Central memory CD4-positive, alpha-beta T cell (primary cell): ENCODE measurements at places on chromosomes 1 and 21.
A peak's percentile ranks its signal among the peaks of the same experiment; 100 is the strongest.

- DNase-seq, result no peak
Observed at GRCh38 chr1:29208442-29208841, 22.3 kb downstream of the MECR start.

DNA sequence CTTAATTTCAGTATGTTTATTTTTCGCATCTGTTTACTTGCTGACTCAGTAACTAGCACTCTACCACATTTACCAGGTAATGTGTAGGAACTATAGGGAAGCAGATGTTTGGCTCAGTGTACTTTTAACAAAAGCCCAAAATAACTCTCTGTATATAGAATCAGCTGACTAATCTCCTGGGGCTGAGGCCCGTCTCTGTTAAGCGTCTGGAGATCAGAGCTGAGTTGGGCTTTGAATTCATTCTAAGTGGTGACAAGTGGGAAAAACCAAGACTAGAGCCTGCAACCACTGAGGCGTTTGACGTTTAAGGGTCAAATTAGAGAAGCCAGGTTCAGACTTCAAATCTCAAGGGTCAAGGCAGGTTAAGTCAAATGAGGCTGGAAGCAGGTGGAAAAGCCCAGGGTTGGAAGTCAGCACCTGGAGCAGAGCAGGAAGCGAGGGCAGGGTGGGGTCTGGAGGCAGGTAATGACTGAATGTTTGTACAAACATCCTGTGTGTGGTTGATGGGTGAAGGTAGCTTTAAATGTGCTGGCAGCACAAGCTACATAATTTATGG is 56.8 kb upstream of the LYST start:
- DNase-seq, result peak; percentile 35

DNA sequence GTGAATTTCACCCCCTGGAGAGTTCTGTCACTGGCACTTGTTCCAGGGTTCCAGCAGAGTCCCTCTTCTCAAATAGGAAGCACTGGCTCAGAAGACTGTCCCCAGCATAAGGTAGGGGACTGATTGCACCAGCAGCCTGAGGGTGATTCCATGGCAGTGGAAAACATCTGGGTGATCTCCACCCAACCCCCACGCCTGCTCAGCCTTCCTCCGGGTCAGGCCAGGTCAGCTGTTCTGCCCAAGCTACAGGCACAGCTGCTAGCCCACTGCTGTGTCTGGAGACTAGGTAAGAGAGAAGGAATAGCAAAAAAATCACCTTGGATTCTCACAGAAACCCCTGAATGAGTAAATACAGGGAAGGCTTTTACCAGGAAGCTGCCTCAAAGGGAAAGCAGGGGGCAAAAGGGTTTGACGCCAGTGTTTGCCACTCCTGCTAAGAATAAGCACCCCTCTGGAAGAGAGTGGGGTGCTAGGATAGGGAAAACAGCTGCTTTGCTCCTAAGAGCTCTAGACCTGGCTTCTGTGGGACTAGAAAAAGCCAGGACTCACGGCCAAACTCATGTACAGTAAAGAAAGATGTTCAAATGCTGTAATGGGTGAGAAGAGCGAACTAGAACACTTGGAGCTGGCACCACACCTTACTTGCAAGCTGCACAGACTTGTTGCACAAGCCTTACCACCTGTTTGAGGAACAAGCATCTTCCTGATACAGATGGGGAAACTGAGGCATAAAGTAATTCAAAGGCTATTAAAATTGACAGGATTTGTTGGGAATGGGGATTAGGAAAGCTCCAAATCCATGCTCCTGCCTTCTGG is 1.0 kb upstream of the DENND2D start:
- DNase-seq, result no peak

DNA sequence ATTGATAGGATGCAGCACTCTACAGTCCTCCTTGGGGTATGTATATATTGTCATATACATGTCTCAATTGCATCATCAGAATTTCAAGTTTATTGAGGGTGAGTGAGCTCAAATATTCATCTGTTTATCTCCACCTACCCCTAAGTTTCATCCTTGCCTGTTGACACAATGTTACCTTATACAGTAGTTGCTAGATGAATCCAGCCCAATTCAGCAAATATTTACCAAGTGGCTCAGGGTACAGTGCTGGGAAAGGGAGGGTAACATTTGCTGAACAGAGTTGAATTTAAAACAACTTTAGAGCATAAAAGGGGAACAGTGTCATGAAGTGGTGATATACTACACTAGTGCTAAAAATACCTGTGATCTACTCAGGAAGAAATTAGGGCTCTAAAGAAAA is 14.4 kb downstream of the ELAVL4 start:
- no peak for DNase-seq

DNA sequence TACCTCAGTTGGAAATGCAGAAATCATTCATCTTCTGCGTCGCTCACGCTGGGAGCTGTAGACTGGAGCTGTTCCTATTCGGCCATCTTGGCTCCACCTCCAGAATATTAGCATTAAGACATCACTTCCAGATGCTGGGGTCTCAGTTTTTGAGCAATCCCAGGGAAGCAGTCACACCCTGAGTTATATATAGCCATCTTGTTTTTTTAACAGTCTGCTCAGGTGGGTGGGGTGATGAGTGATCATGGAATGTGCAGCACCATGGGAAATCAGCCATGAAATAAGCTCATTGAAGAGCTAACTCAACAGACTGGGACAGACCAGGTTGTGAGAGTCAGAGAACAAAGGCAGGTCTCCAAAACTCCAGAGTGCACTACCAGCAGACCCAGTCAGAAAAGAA is 27.0 kb upstream of the HMGB4 start:
- DNase-seq, result no peak

- peak; percentile 76 for DNase-seq
Observed at GRCh38 chr1:155911156-155912055, at the start of gene RIT1. Gene RIT1, minus strand, starts transcription at chr1:155911349. Its CDS starts 588 bp downstream, at chr1:155910761.

DNA sequence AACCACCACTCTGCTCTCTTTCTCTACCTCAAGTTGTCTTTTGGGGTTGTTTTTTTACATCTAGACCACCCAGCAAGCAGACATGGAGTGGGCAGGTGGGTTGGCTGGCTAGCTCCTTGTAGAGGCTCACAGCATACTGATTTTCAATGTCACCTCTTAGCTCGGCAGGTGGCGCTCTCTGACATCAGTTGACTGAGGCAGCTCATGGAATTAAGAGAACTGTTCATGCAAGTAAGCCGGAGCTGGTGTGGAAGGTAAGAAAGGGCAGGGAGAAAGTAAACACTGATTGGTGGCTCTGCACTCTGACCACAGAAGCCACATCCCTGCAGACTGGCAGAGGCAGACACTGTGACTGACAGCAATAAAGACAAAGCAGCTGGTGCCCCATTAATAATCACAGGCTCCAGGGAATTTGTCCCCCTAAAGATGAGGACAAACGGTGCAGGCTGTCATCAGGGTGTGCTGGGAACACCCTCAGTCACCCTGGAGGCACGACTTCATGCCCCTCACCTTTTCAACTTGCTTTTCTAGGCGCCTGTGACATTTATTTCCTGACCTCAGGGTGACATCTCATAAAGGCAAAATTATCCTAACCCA is 226.8 kb downstream of the LMX1A start:
- no peak for DNase-seq

DNA sequence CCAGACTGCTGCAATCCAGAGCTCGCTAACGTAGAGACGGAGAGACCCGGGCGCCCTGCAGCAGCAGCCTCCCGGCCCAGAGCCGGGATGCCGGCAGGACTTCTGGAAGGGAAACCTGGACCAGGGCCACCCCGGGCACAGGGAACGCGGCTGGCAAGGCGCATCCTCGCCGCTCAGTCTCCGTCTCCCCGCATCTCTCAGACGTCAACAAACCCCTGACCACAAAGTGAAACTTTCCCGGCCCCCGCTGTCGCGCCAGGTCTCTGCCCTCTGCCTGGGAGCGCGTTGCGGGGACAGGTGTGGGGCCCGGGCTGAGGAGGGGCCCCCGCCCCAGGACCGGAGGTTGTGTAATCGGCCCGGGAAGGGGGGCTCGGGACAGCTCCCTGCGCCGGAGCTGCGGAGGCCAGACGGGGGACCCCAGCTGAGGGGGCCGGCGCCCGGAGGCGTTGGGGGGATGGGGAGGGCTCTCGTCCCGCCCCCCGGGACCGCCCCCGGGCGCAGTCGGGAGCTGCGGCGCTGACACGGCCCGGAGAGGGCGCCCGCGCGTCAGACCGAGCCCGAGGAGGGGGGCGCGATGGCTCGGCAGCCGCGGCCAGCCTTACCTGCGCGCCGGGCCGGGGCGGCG is 116.6 kb upstream of the HIVEP3 start:
- DNase-seq, result peak; percentile 59

GRCh38 chr1:214215583-214215982 is 65.4 kb upstream of the SMYD2 start:
- DNase-seq, result no peak

DNA sequence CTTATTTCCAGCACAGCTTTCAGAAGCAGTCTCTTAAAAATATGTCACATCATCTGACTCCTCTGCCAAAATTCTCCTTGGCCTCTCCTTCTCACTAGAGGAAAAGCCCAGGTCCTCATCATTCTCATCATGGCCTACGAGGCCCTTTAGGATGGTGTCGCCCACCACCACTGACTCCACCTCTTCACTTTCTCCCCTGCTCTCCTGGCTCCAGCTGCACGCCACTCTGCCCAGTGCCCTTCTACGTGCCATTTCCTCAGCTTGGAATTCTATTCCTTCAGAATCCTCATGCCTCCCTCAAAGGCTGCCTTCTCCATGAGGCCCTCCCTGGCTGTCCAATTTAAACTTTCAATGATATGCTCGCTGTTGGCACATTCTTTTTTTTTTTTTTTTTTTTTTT is 25.3 kb upstream of the BTG2 start:
- DNase-seq, result no peak

DNA sequence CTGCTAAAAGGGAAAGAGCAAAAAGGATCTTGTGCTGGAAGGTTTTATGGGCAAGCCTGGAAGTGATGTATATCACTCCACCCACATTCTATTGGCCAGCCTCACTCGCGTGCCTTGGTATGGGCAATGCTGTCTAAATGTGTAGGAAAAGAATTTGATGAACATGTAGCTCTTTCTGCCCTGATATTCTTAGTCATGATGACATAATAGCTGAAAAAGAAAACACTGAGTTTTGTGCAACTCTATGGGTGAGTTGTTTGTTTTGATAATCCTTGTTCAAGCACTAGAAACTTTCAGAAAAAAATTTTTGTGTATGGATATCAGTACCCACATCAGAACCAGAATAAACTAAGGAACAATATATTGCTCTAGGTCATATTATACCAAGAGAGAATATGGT is 231.5 kb upstream of the ST6GALNAC5 start:
- no peak for DNase-seq

GRCh38 chr1:11272544-11272831 is 510 bp upstream of the UBIAD1 start:
- no peak for DNase-seq

GRCh38 chr1:21335088-21335691 is 44.9 kb upstream of the ECE1 start:
- no peak for DNase-seq

DNA sequence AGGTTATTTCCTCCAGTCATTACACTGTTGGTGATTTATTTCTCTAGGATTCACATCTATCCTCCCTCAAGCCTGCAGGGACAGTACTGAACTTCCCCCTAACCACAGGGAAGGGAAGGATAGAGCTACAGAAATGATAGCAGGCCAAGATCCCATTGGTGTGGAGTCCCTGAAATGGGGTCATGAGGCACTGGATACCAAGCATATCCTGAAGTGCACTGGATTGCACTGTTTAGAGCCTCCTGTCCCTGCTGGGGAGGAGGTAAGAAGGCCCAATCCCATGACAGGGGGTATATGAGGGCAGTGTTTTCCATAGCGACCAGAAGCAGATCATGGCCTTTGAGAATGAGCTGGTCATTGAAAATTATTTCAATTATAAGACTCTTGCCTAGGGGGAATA is 56.8 kb downstream of the C1orf21 start:
- DNase-seq, result no peak

- no peak for DNase-seq
Observed at GRCh38 chr1:6271554-6271953, 10.7 kb upstream of the GPR153 start.

DNA sequence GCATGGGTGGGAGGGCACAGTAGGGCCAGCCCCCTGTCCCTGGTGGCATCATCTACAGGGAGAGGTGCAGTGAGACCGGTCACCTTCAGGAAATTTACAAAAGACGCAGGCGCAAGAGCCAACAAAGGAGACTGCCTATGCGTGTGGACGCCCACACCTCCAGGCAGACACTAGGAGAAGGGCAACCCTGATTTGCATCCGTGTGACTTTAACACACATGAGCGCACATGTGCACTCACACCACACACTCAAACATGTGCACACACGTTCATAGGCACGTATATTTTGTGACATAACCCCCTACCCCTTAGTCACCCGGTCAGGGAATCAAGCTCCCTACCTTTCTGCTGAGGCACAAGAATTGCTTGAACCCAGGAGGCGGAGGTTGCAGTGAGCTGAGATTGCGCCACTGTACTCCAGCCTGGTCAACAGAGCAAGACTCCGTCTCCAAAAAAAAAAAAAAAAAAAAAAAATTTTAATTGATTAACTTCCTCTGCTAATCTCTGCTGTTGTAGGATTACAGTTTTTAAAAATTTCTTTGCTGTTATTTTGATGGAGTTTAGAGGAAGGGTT is 84.7 kb upstream of the SLC25A33 start:
- DNase-seq, result no peak

DNA sequence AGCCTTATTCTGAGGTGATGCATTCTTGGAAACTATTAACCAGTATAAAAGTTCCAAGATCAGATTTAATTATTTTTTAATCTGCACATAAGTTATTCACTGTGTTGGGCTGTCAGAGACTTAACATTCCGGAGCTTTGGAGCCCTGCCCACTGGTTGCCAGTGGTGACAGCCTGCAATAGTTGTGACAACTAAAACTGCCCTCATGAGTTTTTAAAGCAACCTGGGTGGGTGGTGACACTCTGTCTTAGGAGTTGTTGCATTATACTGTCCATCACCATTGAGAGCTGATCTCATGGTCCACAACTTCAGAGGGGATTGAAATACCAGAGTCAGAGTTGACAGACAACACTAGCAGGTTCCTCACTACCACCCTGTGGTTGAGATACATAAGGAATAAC is 653.9 kb upstream of the USP24 start:
- DNase-seq, result no peak

GRCh38 chr21:25929856-25930520 is 195.2 kb downstream of the GABPA start:
- DNase-seq, result no peak

DNA sequence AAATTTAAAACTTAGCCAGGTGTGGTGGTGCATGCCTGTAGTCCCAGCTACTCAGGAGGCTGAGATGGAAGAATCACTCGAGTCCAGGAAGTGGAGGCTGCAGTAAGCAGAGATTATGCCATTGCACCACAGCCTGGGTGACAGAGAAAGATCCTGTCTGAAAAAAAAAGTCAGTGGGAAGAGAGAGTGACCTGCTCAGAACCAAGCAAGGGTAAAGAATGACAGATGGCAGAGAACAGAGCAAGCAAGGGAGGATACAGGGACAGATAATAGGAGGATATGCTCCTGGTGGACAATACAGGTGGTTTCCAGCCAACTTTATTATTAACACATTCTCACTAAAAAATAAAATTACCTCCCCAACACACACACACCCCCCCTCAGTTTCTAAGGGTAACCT is 4.6 kb upstream of the TMEM51 start:
- no peak for DNase-seq

GRCh38 chr21:42750737-42751530 is 97.5 kb downstream of the PDE9A start:
- no peak for DNase-seq
